ENCODE measurements at places on chromosomes 16 and 17.
A peak's percentile ranks its signal among the peaks of the same experiment; 100 is the strongest.

- no peak for DNase-seq
Measured at GRCh38 chr16:84660973-84661372, 12.7 kb downstream of the KLHL36 start.

DNA sequence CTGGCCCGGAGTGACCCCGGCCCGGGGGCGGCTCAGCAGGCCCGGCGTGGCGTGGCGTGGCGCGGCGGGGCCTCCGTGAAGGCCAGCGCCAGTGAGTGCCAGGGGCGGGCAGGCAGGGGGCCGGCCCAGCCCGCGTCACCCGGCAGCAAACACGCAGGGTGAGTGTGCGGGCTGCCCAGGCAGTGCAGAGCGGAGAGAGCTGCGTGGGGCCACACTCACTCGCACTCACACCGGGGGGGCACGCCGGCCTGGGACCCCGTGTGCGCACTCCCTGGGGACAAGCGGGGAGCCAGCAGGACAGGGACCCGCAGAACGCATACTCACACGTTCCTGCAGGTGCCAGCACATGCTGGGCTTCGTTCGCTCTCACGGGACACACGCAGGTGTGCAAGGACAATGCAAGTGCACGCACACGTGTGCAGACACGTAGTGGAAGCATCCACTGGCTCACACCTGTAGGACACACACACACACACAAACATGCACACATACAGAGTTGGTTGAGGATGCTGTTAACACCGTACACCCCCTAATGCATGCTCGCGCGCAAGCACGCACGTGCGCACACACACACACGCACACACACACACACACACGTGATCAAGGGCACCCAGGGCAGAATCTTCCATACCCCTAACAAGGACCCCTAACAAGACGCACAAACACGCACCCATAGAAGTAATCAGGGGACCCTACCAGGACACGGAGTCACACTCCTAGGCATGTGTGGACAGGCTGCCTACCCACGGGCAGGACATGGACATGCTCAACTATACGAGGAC lies 7.7 kb downstream of the USP6 start:
- no peak for DNase-seq

DNA sequence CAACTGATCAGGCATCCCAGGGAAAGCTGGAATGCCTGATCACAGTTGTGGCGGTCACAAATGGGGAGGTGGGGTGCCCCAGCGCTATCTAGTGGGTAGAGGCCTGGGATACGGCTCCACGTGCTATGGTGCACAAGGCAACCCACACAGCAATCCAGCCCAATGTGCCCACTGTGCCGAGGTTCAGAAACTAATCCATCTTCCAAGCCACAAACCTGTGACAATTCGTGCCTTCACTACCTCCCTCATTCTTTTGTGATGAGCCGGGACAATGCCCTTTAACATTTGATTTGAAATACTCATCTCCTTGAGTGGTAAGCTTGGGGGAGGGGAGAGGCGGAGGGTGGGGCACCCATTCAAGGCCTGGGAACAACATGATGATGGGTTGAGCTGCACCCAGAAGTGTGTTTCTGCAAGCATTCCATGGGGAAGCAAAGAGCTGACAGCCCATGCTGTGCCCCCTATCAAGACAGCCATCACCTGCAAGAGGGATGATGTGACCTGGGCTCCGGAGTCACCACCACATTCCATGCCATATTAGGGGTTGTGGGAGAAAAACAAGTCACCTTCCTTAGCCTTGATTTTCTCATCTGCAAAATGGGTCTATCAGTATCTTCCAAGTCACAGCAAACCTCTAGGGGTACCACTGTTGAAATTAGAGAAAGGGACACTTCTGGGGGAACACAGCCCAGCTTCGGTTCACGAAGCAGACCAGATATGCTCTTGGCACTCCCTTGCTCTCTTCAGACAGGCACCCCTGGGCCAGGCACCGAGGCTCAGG lies 3.7 kb downstream of the ELOB start:
- no peak for DNase-seq

GRCh38 chr16:47626246-47626645 lies 165.1 kb downstream of the PHKB start:
- DNase-seq = no peak

DNA sequence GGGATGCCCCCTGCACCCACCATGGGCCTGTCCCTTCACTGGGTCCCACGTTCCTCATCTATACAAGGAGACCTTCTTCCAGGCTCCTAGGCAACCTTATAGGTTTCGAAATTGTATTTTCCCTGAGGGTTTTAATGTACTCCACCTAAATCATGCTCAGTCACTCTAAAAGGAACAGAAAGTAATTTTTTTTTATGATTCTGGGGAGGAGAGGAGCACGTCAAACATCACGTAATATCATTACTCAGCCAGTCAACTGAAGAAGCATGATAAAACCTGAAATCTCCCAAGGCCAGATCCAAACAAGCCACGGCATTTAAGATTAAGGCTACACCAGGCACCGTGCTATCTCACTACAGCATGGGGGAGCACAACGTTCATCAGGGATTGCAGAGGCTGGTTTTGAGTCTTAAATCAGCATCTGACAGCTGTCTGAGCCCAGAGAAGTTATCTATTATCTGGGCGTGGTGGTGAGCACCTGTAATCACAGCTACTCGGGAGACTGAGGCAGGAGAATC lies 3.9 kb upstream of the TMEM114 start:
- no peak for DNase-seq

DNA sequence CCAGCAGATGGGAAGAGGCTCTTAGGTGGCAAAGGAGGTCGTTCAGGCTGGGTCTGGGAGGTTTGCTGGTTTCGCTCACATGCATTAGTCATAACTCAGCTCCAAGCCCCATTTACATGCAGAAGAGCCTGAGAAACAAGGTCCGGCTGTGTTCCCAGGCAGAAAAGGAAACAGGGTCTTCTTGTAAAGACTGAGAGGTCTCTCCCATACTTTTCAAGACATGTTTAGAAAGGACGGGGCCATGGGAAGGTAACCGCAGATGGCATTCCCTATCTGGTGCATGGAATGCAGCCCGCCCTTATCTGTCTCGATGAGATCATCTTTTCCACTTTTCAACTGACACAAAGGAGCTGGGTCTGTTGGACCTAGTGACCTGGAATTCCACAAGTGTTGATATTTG lies 389.0 kb upstream of the CDH11 start:
- DNase-seq = no peak

- no peak for DNase-seq
Measured at GRCh38 chr16:23317266-23317661, 15.2 kb downstream of the SCNN1B start.

DNA sequence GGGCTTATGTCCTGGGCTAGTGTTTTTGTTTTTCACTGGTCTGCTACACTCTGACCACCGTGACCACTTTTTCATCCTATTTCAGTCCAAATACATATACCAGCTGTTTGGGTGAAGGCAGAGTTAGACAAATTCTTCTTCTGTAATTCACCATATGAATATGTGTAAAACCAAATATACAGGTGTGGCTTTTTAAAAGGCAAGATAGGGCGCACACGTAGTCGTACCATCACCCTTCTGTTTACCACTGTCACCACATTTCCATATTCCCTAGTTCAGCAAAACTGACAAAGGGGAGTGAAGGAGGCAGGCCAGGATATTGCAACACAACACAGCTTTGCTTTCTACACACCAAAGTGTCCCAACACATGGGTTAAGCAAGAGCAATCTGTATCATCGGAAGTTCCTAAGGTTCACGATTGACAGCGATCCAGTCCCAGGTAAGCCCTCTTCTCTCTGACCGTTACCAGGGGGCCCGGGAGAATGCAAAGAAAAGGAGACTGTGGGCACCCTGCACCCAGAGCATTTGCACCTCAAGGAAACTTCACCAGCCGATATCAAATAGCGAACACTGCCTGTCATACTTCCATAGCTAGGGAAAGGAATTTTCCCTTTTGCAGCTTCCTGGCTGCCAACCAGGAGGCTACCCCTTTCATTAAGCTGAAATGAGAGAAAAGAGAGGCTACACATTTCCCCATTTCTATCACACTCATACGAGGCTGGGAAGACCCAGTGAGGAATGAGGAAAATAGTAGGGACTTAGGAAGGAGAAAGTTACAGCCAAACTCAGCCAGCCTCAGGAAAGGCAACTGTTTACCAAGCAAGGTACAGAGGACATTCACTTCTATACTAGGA lies 23.1 kb downstream of the CREBBP start:
- no peak for DNase-seq

DNA sequence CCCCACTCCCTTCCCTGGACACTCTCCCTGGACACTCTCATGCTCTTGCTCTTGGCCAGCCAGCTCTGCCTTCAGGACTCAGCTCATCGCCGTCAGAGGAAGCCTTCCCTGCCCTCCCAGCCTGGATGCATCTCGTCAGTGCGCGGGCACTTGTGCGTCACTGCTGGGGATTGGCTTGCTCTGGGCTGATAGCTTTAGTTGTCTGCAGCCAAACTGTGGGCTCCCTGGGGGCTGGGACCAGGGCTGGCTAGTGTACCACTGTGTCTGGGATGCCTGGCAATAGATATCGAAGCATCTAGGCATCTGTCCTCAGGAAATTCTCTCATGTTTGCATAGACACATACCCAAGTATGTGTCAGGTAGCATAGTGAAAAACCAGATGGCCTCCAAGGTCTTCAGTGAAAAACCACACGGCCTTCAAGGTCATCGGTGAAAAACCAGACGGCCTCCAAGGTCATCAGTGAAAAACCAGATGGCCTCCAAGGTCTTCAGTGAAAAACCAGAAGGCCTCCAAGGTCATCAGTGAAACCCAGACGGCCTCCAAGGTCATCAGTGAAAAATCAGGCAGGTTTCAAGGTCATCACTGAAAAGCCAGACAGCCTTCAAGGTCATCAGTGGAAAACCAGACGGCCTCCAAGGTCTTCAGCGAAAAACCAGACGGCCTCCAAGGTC lies 72.0 kb downstream of the CMIP start:
- no peak for DNase-seq

- peak; percentile 82 for DNase-seq
Measured at GRCh38 chr17:47889734-47890529, 6.1 kb upstream of the SP2 start.

DNA sequence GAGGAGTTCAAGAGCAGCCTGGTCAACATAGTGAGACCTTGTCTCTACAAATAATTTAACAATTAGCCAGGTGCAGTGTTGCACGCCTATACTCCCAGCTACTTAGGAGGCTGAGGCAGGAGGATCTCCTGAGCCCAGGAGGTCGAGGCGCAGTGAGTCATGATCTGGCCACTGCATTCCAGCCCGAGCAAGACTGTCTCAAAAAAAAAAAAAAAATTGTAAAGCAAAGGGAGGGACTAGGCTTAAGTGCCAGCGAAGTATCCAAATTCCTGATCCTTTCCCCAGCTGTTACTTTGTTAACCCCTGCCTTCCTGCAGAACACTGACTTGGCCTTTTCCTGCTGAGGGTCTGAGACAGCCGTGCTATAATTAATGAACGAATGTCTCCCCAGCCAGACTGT lies 2.7 kb downstream of the GDPD3 start:
- no peak for DNase-seq

- peak; percentile 78 for DNase-seq
Measured at GRCh38 chr17:3804503-3804931, 3.5 kb upstream of the ITGAE start.

Data from GM13976 (cell line).